ENCODE measurements at places on chromosomes 4 and X.

GRCh38 chrX:55489314-55490009, at the start of gene USP51:
USP51 (minus strand) TSS chrX:55489848; CDS start chrX:55488939, 909 bp downstream.
- DNase-seq: peak; percentile 57

DNA sequence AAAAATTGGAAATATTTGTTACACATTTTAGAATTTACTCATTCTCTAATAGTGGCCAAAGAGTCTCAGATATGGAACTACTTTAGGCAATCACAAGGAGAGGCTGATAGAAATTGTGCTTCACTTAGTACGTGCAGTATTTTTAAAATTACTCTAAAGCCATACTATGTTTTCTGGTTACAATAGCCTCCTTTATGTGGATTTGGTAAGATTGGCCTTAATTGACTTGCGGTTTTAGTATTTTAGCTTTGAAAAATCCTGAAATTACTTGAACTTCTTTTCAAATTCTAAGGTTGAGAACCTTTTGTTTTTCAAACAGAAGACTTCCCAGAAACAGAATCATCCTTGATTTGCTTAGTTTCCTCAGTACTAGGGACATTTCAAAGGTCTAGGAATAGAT, 215.2 kb downstream of the SLC4A4 start:
- no peak for DNase-seq

- DNase-seq: peak; percentile 60
Observed at GRCh38 chr4:6916069-6916586, 6.5 kb downstream of the TBC1D14 start.

DNA sequence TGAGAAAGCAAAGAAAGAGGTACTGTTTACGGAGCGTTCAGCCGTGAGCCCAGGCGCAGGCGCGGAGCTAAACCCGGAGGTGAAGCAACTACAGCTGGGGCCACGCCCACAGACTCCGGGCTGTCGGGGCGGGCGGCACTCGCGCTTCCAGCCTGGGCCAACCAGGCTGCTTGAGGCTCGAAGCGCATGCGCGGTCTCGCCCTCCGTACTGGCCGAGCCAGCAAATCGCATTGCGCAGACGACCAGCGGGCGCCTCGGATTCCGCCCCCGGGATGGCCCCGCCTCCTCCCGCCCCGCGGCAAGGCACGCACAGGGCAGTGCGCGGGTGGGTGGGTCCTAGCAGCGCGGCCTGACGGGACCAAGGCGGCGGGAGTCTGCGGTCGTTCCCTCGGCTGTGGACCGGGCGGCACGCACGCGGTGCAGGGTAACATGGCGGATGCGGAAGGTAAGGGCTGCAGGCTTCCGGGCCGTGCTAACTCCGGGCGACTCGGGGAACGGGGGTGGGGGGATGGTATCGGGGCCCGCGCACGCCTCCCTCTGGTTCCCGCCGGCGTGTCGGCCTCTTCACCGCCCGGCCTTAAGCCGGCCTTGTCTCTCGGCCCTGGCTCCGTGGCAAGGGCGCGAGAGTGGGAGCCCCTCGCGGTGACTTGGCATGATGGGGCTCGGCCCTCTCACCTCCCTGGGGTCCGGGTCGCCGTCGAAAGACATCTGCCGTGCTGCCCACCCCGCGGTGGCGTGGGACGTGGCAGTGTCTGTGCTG, at the start of gene DKC1:
TSS of gene DKC1 (plus strand) at position 328 of the 760 bp plus-strand sequence. CDS start at position 430, 102 bp downstream.
- peak; percentile 96 for DNase-seq

DNA sequence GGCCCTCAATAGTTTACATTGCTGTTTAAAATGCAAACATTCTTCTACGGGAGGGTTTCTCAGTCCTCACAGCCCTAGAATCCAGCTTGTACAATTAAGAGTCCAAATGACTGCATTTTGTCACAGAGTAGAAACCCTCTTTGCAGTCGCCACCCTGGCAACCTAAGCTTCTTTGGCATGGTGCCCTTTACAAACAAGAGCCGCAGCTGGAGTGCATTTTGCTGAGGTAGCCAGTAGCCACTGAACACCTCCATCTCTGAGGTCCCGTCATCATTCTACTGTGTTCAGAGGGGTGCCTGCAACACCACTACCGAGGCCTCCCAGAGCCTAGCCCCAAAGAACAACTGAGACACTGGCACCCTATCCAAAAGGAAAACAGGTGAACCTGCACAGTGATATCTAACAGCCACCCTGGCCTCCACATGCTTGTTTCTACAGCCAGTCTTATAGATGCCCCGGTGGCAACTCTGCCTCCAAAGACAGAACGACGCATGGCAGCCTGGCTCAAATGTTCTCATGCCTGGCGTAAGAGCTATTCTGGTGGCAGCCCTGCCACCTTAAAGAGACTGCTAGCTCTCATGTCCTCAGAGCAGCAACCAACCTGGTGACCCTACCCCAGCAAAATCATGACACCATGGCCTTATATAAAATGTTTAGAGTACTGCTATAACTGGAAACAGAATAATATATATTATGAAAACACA, 801.9 kb downstream of the TECRL start:
- no peak for DNase-seq

DNA sequence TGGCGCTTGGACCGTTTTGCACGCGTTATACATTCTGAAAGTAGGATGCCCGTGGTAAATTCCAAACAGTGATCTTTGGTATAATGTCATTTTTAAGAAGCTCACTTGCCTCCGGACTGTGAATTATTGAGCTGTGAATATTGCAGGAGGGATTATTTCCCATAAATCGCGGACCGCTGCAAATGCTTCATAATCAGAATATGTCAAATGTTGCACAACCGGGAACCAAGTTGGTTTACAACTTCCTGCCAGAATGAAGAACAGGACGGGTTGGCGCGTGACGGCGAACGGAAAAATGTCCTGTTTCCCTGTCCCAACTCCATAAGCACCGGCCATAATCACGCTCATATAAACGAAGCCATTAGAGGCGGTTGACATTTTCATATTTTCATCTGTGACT, 67.6 kb downstream of the SHOX start:
- no peak for DNase-seq

DNA sequence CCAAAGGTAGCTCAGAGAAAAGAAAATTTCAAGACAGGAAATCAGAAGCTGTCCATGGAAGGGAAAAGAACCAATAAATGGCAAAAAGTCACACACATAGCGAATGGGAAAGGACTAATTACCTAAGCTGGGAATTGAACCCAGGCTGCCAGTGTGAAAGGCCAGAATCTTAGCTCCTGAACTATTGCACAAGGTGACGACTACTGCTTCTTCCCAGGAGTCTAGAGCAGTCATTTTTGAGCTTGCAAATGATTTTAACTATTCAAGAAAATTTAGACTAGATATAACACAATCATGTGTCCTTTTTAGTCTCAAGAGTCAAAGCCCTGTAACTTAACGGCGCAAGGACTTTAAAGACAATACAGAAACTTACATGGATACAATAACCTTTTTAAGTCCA, 34.1 kb upstream of the ZNF81 start:
- no peak for DNase-seq

GRCh38 chr4:80732010-80732409, 298.5 kb upstream of the BMP3 start:
- no peak for DNase-seq

DNA sequence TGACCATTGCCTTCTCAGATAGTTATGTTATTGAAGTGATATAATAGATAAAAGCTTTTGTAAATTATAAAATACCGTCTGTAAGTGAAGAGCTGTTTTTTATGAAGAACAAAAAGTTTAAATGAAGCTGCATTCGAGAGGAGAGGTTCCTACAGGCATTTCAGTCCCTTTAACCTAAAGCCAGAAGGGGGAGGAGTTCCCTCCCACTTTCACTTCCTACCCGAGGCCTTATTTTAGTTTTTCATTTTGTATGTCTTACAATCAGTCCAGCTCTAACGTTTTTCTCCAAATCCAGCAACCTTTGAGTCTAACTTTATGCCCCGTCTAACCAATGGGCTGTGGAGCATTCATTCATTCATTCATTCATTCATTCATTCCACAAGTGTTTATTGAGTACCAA, 16.5 kb upstream of the SOX3 start:
- DNase-seq: no peak

- DNase-seq: peak; percentile 15
Observed at GRCh38 chr4:31674313-31674947, 954.3 kb downstream of the PCDH7 start.

- DNase-seq: no peak
Observed at GRCh38 chr4:148730082-148730640, 287.9 kb upstream of the NR3C2 start.

- no peak for DNase-seq
Observed at GRCh38 chr4:145830699-145831098, 107.9 kb downstream of the ZNF827 start.

- no peak for DNase-seq
Observed at GRCh38 chr4:88865046-88865445, 167.4 kb upstream of the NAP1L5 start.

- no peak for DNase-seq
Observed at GRCh38 chr4:154707877-154708276, 35.9 kb upstream of the LRAT start.

GRCh38 chr4:67725132-67725531, 24.2 kb upstream of the UBA6 start:
- no peak for DNase-seq

DNA sequence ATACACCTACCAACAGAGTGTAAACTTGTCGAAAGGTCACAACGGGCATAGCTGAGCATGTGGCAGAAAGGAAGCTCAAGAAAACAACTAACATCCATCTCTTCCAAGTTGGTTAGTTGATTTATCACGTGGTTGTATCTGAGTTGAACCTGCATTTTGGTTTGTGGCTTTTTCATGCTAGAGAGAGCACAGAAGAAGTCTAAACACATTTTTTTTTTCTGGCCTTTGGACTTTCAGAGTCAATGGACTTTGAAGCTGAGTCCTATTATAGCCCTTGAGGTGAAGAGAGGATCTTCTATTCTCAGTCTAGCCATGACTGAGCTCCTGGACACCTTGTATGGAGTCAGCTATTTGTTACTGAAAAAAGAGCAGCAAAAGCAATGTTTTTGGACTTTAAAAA, 150.6 kb upstream of the TRPC5 start:
- DNase-seq: no peak

DNA sequence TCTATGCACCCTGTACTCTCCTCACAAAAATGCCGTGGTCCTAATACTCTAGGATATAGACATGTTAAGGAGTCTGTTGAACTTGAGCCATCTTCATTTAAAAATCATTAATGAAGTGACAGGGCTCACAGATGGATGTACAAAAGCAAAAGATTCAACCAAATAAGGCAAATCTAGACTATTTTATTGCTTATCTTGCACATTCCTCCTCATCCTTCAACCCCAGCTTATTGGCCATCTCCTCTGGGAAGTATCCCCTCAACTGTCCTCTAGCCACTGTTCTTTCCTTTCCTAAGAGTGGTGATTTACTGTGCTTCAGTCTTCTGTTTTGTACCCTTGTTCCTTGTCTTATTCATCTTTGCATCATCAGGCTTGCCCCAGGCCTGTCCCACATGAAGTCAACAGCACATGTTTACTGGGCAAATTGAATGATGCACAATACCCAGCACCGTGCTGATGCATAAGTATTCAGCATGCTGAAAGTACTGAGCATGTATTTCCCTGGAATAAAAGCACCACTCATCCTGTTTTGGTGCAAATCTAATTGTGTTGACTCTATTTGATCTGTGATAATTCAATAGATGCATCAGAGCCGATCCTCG, 287.3 kb upstream of the CLNK start:
- no peak for DNase-seq

GRCh38 chrX:128816919-128817318, 706.4 kb downstream of the SMARCA1 start:
- no peak for DNase-seq

GRCh38 chr4:1043651-1044468, 32.4 kb downstream of the FGFRL1 start:
- DNase-seq: peak; percentile 87

DNA sequence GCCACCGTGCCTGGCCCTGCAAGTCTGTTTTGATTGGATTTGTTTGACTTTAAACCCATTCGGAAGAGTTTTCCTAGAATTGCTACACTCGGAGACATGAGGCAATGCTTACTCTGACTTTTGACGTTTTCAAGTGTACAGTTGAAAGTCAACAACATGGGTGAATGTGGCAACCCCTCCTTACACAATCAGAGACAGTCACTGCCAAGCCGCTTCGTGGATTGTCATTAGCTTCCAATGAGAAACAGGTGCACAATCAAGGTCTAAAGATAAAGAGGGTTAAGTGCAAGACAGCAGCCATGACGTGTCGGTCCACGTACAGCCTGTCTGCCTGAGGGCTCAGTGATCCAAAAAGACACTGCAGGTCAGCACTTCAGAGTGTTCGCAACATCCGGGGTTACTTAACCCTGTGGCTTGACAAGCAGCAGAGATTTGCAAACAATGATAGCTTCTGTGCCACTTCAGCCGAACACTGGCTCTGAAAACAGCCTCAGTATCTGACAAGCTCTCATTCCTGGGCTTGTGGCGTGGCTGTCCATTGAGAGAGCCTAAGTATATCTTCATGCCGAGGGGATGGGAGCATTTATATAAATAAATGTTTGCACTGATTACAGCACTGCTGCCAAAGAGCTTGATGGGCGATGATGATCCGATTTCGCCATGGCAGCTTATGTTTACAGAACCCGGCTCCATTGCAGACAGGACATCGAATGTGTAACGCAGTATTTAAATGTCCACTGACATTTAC, 180.0 kb downstream of the DHRSX start:
- DNase-seq: no peak

GRCh38 chrX:66130469-66130868, 33.6 kb upstream of the HEPH start:
- no peak for DNase-seq

GRCh38 chrX:147894366-147894963, 17.3 kb upstream of the FMR1 start:
- DNase-seq: no peak

GRCh38 chr4:102862016-102862415, 6.8 kb upstream of the CISD2 start:
- DNase-seq: no peak

DNA sequence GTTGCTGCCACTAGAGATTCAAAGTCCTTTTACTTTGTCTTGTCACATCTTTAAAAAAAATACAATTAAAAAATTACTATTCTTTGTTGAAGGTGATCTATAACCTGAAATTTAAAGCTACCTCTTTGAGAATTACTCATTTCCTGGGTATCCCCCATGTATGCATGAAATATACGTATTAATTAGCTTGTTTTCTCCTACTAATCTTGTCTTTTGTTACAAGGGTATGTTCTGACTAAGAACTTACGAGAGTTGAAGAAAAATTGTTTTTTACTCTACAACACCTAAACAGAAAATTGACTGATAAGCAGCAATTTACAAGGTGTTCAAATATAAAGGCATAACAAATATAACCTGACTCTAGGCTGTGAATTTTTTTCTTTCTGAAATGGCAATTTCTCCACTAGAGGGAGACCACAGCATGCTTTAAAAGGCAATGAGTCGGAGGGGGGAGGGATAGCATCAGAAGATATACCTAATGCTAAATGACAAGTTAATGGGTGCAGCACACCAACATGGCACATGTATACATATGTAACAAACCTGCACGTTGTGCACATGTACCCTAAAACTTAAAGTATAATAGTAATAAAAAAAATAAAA, 249.6 kb downstream of the OPHN1 start:
- DNase-seq: peak; percentile 3

Data from mucosa of descending colon (tissue), 3 donors.